Kidney epithelial cell (primary cell): ENCODE measurements at places on chromosomes 3 and 15.

DNA sequence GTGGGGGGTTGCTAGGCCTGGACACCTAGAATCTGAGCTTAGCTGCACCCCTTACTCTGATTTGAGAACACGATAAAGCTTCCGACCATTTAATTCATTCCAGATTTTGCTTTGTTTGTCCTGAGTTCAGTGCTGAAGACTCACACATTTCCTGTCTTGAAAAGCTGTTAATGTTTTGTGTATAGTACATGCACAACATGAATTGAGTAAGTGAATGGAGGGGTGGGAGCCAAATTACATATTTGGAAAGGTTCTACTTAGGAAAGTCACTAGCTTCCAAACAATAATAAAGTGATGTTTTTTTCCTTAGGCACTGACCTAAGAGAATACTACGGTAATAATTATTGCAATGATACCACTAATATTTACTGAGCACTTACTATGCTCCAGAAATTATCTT is 955.2 kb upstream of the NR2F2 start:
- no peak for DNase-seq

DNA sequence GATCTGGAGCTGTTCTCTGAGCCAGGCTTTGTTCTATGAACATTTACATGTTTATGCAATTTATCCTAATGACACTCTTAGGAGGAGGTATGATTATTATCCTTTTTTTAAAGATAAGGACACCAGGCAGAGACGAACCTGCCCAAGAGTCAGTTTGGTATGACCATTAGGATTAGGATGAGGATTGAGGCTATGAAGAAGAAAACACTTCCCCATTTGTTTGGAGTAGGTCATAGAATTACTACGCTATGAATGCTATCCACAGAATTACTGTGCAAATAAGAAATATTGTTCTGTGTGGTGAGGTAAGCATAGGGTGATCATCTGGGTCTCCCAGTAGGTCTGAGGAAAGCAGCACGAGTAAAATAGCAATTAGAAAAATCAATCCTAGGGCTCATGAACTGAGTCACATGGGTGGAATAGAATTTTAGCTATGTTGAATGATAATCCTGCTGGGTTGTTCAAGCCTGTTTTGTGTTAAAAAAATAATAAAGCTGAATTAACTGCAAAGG is 23.9 kb downstream of the EIF4E3 start:
- no peak for DNase-seq

- peak; percentile 63 for DNase-seq
Observed at GRCh38 chr3:109081746-109082510, 36.0 kb downstream of the MORC1 start.

GRCh38 chr15:99993262-99993661 is 260.0 kb upstream of the LYSMD4 start:
- no peak for DNase-seq

GRCh38 chr15:74240002-74240568 is 4.0 kb downstream of the CCDC33 start:
- DNase-seq: peak; percentile 91

DNA sequence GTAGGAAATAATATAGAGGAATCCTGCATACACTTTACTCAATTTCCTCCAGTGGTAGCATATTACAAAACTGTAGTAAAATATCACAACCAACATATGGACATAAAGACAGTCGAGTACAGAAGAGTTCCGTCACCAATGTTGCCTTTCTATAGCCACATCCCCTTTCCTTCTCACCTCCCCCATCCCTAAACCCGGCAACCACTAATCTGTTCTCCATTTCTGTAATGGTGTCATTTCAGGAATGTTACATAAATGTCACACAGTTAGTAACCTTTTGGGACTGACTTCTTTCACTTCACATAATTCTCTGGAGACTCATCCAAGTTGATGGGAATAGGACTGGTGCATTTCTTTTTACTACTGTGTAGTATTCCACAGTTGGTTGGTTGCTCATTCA is 41.4 kb upstream of the ATG7 start:
- DNase-seq: no peak

DNA sequence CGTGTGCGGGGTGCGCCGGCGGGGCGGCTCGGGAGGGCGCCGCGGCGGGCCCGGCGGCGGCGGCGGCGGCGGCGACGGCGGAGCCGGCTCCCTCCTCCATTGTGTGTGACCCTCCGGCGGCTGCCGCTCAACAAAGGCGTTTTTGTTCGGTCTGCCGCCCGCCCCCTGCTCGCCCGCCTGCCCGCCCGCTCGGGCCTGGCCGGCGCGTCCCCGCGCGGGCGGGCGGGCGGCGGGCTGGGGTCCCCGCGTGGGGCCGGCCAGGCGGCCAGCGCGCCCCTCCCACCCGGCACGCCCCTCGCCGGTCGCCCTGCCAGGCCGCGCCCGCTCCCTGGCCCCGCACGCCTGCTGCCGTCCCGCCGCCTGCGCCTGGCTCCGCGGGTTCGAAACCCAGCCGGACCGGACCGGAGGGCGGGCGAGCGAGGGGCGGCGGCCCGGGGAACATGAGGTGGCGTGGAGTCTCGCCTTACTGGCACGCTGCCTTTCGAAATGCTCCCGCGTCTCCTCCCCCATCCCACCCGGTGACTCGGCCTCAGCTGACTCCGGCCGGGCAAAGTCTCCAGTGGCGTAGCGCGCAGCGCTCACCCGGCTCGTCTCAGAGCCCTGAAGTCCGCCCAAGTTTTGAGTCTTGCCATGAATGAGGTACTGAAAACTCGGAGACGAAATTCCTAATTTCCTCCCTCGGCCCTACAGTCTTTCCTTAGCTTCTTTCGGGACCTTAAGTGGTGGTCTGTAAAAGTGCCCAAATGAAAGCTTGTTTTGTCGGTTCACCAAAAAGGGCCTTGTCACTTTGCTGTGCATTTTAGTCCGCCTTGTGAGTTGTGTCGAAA is 588 bp downstream of the MAPK6 start:
- no peak for DNase-seq

DNA sequence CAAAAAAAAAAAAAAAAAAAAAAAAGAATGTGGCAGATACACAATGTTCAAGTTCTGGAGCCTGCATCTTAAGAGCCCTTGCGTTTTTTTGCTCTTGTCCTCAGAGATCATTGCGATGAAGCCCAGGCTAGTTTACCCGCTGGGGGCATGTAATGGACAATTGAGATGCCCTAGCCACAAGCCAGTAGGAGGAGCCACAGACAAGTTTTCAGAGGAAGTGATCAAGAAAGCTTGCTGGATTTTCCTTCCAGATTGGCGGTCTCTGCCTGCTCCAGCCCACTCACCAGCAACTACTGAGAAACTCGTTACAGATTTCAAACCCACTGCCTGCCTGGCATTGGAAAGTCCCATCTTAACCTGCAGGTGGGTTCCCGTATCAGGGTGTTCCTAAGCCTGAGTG is 192.1 kb upstream of the EOMES start:
- no peak for DNase-seq
